ENCODE measurements at places on chromosomes 2 and 18.

DNA sequence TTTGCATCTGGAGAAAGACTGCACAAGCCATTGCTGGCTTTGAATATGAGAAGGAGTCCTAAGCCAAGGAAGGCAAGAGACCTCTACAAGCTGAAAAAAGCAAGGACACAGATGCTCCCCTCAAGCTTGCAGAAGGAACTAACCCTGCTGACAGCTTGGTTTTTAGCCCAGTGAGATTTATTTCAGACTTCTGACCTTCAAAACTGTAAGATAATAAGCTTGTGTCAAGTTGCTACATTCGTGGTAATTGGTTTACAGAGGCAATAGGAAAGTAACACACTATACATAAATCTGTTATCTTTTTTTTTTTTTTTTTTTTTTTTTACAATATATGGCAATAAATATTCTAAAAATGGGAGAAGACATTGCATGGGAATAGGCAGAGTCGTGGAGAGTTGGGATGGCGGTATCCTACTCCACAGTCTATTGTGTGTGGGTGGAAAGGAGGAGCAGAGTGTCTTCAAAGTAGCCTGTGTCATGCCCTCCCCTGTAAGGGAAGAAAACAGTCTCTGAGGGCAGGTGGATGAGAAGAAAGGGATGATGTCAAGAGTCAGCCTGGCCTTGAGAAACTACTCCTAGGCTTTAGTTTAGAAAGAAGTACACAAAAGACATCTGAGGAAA, 196.9 kb downstream of the THSD7B start:
- DNase-seq = no peak

DNA sequence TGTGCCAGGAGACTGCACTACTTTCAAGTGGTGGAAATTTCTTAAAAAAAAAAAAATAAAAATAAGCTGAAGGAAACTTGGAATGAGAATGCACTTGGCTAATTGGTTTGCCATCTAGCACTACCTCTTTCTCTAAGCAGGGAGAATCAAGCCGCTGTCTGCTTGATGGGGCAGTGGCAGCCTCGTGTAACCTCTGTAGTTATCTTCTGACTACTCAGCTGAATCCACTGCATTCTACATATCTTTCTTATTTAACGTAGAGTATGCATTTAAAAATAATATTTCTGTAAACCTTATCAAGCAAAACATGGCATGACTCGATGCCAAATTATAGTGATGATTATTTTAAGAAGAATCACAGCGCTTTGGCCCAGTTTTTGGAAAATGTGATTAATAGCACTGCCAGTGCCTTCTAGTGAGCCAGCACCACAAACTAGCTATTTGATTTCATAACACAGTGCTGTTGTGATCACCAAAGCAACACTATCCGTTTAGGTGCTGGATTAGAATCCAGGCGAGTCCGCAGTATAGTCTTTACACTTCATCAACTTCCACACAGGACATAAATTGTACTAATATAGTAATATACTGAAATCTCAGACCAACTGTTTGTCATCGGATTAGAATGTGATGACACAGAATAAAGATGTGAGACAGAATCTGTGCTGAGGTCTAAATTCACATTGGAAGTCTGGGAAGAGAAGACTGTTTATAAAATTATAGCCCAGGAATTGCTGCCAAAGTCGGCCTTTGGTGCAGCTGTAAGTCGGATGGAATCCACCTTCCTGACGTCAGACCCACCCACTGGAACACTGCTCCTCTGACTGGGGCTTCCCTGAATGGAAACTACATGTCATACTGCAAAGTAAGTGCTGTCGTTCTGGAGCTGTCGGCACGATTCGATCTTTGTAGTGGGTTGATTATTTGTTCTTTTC, 136.5 kb upstream of the ETAA1 start:
- DNase-seq = no peak

GRCh38 chr2:118058951-118059350, 29.3 kb upstream of the INSIG2 start:
- DNase-seq = no peak

DNA sequence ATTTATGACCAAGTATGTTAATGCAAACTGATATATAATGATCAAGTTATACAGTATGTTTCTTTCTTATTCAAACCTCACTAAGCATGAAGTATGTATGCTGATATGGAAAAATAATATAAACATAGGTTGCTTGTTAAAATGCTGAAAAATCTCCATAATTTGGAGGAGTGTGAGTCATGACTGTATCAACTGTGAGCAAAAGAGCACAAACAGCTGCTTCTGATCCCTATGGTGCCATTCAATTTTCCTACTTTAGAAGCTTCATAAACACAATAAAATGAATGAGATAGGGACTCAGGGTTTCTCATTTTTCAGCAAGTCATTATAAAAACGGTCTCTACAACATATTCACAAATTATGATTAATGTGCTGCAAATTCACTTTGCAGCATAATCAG, 129.9 kb upstream of the TFPI start:
- no peak for DNase-seq

GRCh38 chr2:19362755-19363473, 4.5 kb upstream of the OSR1 start:
- DNase-seq = no peak

- no peak for DNase-seq
Observed at GRCh38 chr2:74646834-74647482, 1.2 kb downstream of the M1AP start.

- no peak for DNase-seq
Observed at GRCh38 chr2:164873210-164873908, 31.7 kb upstream of the COBLL1 start.

DNA sequence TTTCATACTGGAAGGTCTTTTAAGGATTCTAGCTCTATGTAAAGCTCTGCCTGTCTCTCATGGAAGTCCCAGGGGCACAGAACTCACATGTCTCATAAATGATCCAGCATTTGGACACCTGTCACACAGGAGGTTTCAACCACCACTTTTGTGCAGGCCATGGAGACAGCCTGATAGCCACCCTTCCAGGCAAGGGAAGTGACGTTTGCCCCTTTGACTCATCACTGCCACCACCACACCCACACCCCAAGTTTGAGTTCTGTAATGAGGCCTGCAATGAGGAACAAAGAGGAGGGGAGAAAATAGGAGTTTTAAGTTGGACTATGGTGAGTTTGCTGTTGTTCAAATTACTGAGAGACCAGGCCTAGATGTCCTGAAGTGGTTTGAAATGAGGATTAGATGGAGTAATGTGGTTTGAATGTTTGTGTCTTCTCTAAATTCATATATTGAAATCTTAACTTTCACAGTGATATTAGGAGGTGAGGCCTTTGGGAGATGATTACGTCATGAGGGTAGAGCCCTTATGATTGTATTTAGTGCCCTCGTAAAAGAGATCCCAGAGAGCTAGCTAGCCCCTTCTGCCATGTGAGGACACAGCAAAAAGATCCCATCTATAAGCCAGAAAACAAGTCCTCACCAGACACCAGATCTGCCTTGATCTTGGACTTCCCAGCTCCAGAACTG, 175.3 kb upstream of the EPHA4 start:
- no peak for DNase-seq

DNA sequence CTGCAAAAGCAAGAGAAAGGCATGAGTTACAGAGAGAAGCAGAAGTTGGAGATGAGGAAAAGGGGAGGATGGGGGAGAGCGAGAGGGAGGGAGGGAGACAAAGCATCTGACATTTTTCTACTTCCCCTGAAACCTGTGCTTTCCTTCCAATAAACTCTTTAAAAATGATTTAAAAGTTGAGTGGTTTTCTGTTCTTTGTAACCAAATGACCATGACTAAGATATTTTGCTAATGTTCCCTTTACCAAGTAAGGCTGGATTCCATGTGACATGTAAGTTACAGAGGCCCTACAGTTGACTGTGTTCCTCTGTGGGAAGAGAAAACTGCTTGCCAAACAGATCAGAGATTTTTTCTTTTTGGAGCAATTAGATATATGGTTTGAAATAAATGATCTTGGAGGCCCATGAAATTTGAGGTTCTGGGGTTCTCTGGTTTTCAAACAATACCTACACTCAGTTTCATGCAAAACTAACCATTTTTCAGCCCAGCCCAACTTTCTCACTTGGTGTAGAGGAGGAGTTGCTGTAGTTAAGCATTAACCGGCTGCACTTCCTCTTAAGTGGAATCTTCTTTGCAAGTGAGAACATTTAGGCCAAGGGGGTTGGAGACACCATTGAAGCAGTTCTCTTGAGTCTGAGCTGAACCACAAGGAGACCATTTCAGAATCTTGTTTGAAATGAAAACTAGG, 34.5 kb downstream of the INSIG2 start:
- DNase-seq = no peak

- no peak for DNase-seq
Observed at GRCh38 chr2:119338826-119339561, 27.6 kb downstream of the C2orf76 start.

DNA sequence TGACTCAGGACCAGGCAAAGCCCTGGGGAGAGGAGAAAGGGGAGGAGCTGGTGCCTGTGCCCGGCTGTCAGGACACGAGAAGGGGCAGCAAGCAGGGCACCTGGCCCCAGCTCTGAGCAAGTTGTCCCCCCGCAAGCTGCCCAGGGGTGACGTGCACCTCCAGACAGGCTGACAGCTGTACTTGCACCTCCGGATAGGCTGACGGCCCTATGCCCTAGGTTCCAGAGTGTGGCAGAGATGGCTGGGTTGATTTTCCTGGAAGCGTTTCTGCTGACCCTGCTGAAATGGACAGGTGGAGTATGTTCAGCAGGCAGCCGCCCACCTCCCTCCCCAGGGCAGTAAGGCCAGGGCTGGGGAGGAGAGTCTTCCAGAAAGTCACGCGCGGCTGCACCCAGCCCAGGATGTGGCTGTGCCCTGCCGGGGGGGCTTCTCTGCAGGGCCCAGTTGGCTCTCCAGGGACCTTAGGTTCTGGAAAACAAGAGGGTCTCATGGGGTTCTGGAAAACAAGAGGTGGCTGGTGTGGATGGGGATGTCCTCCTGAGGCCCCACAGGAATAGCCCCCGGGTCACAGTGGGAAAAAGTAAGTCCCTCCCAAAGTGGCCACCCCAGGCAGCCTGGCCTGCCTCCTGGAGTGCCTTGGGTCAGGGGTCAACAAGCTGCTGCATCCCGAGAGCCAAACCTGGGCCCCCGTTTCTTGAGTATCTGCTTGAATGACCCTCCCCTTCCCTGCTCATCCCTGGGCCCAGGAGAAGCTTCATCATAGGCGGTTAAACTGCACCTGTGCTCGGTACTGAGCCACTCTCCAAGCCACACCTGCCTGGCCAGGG, 71.4 kb upstream of the OTOS start:
- no peak for DNase-seq

DNA sequence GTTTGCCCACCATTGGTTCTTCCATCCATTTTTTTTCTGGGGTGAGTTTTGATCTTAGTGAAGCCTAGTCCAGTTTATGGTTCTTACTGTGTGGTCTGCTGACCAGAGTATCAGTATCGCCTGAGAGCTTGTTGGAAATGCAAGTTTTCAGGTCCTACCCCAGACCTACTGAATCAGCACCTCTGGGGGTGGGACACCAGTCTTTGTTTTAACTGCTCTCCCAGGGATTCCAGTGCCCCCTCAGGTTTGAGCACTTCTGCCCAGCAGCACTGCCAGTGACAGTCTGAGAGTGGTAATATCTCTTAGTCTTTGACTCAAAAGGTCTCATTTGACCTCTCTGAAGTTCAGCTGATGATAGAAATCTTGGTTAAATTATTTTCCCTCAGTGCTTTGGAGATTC, 269.3 kb downstream of the ALPK2 start:
- no peak for DNase-seq

GRCh38 chr18:36762074-36762473, 66.7 kb downstream of the TPGS2 start:
- DNase-seq = no peak

DNA sequence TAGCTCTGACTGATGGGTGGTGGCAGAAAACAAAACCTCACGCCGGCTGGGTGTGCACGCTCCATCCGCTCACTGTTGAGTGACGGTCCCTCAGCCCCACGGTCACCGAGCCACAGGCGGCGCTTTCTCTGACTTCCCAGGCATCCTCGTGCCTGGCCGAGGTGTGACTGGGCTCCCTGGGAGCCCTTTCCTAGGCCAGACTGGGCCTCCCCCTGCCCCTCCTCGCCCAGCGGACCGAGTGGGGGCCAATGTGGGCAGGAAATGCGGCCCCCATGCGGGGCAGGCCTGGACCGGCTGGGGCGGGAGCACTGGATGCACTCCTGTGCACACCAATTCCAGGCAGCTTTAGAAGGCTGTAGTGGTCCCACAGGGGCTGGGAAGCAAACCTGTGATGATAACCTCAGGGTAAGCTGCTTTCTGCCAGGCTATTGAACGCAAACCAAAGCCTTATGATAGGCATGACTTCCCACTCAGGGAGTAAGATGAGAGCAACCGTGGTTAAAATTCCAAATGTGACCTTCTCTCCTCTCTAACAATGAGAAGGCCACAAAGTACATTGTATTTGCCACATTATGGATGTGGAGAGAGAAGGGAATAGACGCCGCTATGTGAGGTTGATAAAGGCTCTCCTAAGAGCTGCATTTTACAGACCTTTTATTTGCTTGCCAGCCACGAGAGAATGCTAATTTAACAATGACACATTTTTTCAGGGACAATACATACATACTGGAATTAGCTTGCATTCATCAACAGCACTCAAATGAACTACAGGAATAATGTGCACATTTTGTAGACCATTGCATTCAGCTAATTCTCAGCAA, 83.9 kb upstream of the PGAP1 start:
- DNase-seq = no peak

DNA sequence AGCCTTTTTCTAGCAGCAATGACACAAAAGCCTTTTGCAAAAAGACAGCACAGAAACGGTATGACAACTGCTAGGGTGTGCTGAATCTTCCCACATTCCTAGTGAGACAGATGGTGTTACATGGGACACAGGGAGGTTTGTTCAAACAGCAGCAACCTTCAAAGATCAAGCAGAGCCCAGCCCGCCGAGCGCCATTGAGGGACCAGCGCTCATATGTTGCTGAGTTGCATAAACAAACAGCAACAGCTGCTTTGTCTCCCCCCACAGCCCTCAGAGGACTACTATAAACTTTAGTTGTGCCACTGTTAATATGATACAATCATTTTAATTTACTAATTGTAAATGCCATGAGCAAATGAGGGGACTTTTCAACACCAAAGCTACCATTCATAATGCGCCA, 117.7 kb downstream of the ZEB2 start:
- DNase-seq = no peak

- DNase-seq = no peak
Observed at GRCh38 chr2:65186093-65186868, 41.4 kb upstream of the ACTR2 start.

GRCh38 chr2:39027421-39027820, 93.4 kb downstream of the SOS1 start:
- DNase-seq = no peak

DNA sequence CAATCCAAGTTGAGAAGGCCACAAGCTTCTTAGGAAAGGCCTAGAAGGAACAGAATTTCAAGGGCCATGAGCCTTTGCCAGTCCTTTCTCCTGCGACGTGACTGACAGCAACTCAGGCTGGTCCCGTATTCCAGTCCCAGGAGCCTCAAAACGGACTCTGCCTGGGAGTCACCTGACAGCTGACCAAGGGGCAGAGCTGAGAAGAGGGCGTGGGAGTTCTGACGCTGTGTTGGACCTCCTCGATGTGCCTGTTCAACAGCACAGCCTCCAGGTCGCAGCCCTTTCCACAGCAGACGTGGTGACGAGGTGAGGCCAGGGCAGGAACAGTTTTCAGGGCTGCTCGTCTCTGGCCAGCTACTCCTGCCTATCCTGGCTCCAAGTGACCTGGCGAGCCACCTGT, 37.6 kb downstream of the CENPO start:
- DNase-seq = no peak

- no peak for DNase-seq
Observed at GRCh38 chr2:105732955-105733607, 11.6 kb upstream of the NCK2 start.

All from T-helper 17 cell (primary cell).